ENCODE measurements at places on chromosomes 3 and 15. TPM values are rescaled to one million over a fixed set of nuclear protein-coding genes. Genes with fewer than 3 reads are reported as not detected.

GRCh38 chr3:110343945-110344344 is 727.7 kb upstream of the NECTIN3 start:
- DNase-seq, result no peak

- DNase-seq, result no peak
These were observed 82.1 kb upstream of the BCHE start for GRCh38 chr3:165919284-165919683.

DNA sequence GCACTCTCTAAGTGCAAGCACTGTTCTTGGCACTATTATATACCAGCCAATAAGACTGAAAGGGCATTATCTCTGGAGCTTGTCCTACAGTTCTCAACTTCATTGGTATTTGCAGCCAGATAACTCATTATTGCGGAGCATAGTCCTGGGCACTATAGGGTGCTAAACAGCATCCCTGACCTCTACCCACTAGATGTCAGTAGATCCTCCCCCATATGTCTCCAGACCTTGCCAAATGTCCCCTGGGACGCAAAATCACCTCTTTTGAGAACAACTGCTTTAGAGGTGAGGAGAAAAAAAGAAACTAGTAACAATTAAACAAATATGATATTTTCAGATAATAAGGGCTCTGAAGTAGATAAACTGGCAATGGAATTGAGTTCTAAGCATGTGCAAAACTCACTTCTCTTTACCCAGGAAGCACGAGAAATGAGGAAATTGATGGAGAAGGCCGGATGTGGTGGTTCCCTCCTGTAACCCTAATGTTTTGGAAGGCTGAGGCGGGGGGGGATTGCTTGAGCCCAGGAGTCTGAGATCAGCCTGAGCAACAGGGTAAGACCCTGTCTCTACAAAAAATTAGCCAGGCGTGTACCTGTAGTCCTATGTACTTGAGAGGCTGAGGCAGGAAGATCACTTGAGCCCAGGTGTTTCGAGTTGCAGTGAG is 61.4 kb downstream of the FRMD4B start:
- no peak for DNase-seq

GRCh38 chr3:153892126-153892525 is 229.1 kb upstream of the ARHGEF26 start:
- no peak for DNase-seq

DNA sequence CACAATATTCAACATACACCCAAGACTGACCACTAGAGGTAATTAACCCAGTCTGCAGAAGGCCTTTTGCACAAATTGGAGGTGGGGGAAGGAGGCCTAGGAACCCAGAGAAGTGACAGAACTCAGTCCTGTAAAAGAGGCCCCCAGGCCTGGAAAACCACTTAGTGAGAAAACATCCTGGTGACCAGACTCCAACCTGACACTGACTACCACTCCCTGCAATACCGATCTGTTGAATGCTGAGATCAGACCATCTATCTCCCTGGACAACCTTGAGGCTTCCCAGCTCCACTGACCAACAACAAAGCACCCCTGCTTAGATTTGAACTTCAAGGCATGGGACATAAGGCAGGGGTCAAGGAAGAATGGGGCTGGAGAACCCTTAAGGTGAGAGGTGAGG is 261.9 kb upstream of the WNT5A start:
- no peak for DNase-seq

Gene PLCH1
- total RNA-seq, result 25.0 TPM

- no peak for DNase-seq
These were observed 5.1 kb downstream of the POLG start for GRCh38 chr15:89329329-89330084.

DNA sequence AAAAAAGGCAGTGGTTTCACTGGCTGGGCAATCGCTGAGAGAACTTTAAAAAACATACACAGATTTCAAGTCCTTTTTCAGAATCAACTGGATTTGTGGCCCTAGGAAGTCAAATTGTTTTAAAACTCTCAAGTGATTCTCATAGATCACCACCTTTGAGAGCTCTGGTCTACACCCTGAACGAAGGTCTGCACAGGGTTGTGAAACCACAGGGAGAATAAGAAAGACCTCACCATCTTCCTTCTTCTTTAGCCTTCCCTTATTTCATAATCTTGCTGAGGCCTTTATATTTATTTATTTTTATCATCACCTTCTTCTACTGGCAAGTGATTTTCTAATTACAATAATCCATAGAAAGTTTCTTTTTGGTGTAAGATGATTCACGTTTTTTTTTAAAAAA is 58.1 kb downstream of the FOXP1 start:
- DNase-seq, result no peak
